ENCODE measurements at places on chromosomes 5 and 9.
A peak's percentile ranks its signal among the peaks of the same experiment; 100 is the strongest.

GRCh38 chr5:178202541-178202940 is 1.8 kb upstream of the HNRNPAB start:
- no peak for DNase-seq

GRCh38 chr5:137858223-137858916 is 9.3 kb upstream of the MYOT start:
- no peak for DNase-seq

DNA sequence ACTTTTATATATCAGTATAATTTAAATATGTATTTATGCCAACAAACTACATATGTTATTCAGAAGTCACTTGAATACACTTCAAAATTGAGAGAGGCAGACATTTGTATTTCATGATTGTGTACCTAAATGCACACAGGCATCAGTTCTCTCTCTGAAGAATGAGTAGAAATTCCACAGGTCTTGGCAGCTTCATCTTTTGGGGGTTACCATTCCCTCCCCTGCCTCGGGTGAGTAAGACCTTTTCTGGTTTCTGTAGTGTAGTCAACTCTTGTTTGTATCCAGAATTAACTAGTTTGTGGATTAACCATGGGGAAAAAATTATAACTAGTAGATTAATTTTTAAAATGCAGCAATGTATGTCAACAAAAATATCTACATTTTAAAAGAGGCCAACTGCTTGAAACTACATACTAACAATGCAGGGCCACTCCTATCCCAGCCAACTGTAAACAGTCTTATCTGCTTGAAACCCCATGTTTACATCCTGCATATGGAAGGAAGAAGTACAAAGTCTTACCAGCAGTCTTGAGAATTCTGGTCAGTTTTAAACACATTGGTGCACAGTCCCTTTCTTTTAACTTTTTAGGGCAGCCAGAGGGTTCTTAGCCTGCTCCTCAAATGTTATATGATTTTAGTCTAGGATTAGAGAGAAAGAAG is 339.6 kb upstream of the KIF2A start:
- DNase-seq = no peak

- DNase-seq = no peak
These were observed 379.2 kb downstream of the CTNND2 start for GRCh38 chr5:11525020-11525419.

DNA sequence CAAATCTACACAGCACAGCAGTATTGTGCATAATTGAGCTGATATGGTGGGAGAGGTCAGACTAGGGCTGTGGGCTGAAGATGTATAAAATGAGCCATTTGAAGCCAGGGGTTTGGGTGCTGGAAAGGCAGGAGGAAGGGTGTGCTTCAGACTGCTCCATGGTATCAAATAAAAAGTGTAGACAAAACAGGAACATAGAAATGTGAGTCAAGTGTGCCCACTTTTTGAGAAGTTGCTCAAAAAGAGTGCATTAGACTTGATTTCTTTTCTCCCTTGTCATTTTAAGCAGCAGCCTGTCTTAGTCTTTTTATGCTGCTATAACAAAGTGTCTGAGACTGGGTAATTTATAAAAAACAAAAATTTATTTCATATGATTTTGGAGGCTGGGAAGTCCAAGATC is 55.8 kb upstream of the ZFAND5 start:
- DNase-seq = no peak

- no peak for DNase-seq
These were observed 13.6 kb downstream of the FNBP1 start for GRCh38 chr9:130029223-130029973.

GRCh38 chr5:140632366-140633020 is 482 bp downstream of the CD14 start:
- peak; percentile 20 for DNase-seq

GRCh38 chr9:3410461-3410860 is 115.3 kb downstream of the RFX3 start:
- no peak for DNase-seq

DNA sequence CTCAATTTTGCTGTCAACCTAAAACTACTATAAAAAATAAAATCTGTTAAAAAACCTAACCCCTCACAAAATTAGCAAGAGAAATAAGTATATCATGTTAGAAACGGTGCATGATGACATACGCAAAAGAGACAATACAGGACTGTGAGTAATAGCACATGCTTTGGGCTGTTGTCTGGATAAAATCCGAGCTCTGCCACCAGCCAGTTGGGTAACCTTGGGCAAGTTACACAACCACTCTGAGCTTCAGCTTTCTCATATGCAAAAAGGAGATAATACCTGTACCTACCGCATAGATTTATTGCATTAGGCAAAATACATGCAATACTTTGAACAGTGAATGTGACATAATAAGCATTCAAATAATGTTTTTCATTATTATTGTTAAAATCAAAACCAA is 481.7 kb downstream of the TLE1 start:
- DNase-seq = no peak

GRCh38 chr5:55036477-55036876 is 12.4 kb downstream of the GZMK start:
- DNase-seq = peak; percentile 65

GRCh38 chr5:57937025-57937424 is 454.4 kb upstream of the ACTBL2 start:
- peak; percentile 25 for DNase-seq

DNA sequence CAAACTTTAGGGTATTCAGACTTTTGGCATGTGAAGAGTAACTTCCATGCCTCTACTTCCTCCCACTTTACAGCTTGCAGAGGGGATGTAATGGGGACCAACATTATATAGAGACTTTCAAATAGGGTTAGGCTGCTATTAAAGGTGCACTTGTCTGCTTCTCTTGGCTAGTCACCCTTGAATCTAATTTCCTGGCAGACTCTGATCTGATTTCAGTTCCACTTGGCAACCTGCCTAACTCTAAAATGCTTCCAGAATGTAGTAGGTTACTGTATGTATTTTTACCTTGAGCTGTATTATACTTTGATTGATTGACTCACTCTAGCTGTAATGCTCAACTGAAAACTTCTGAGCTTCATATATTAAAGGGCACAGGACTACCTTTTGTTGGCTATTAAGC is 693.4 kb downstream of the KCTD16 start:
- DNase-seq = no peak

GRCh38 chr5:126354012-126354857 is 69.0 kb upstream of the GRAMD2B start:
- DNase-seq = peak; percentile 91

GRCh38 chr5:164497311-164498064 is 992.1 kb downstream of the MAT2B start:
- no peak for DNase-seq
